ENCODE measurements at places on chromosomes 1 and 21.

GRCh38 chr1:170993151-170993550 lies 57.8 kb downstream of the MROH9 start:
- no peak for DNase-seq

GRCh38 chr21:32918478-32919120 lies 107.1 kb upstream of the OLIG2 start:
- no peak for DNase-seq

GRCh38 chr1:84936116-84936810 lies 43.3 kb upstream of the LPAR3 start:
- DNase-seq: no peak

DNA sequence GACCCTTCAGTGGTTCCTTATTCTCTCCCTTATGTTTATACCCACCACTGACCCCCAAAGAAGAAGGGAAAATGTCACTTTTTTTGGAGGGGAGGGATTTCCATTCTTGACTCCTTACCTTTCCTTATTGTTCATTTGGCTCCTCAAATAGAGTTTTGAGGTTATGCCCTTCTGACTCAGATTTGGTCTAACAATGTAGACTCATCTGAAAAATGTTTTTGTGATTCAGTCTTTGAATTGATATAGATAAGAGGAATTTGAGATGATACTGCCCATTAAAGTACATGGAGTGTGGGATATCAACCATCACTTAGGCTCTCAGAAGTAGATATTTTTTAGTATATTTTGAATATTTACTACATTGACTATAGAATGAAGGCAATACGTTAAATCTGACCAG lies 16.1 kb downstream of the USP1 start:
- DNase-seq: no peak

DNA sequence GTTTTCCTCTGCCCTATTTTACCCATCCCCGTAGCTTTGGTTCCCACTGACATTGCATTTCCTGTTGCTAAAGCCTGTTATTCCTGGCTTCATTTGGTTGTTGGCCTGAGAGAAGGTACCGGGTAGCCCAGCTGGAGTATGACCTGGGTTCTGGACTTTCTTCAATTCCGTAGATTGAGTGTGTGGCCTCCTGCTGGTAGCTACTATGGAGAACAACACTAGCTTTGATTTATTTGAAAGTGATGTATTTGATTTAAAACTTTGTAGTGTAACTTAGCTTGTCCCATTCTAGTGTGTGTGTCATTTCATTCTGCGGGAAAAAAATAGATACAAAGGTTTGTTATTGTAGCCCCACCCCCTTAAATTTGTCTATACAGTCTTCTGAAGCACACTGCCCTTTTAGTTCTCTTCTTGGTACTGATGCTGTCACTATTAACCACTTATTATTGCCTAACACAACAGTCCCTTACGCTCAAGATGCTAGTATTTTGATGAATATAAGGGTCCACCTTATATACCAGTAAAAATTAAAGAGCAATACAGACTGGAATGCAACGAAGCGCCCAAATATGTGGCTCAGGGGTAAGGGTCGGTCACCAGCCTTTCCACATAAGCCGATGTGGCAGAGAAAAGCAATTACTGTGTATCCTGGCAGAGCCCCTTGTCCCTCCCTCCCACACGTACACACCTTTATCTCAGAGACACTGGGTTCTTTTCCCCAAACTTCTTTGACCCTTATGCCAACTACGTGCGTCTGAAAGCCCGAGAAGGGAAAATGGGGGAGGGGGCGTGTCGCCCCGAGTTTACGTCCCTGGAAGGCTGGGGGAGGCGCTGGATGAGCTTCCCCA lies 643 bp upstream of the MOV10 start:
- DNase-seq: no peak

DNA sequence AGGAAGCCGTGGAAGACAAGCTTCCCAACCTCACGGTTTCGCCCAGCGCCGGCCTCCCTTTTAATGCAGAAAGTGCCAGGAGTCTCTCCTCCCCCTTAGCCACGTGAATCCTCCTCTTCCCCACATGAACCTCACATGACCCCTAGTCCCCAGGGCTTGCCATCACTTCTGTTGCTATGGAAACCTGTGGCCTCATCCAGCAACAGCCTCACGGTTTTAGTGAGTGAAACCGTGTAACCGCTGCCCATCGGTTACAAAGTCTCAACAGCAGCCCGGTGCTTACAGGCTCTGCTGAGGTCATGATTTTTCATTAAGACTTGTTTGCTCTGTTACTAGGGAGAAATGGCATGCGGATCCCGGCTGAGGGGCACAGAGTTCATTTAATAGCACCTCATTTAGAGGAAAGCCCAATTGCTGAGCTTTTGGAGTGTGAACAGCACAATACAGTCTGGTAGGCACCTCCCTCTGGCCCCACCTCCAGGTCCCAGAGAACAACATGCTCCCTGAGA lies 143.2 kb upstream of the BACE2 start:
- DNase-seq: no peak

- DNase-seq: no peak
Observed at GRCh38 chr1:4118746-4119515, 218.9 kb upstream of the C1orf174 start.

GRCh38 chr1:207798847-207799246 lies 47.0 kb downstream of the CD46 start:
- DNase-seq: no peak

GRCh38 chr1:239587574-239588369 lies 201.4 kb downstream of the CHRM3 start:
- DNase-seq: no peak

GRCh38 chr1:26126321-26127084 lies 14.9 kb downstream of the PDIK1L start:
- DNase-seq: no peak

DNA sequence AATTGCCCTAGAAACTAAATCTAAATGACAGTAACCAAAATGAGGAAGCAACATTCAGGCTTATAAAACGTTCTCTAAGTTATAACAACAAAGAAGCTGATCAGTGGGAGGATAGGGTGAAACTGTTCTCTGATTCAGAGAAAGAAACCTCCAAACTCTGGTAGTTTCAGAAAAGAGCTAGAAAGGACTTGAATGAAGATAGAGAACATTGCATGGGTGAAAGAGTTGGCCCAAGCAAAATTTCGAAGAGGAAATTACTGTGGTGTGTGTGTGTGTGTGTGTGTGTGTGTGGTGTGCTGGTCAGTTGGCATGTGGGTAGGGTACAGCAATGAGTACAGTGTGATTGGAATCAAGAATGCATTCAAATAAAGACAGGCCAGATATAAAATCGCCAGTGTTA lies 16.5 kb upstream of the SPAG17 start:
- DNase-seq: no peak

DNA sequence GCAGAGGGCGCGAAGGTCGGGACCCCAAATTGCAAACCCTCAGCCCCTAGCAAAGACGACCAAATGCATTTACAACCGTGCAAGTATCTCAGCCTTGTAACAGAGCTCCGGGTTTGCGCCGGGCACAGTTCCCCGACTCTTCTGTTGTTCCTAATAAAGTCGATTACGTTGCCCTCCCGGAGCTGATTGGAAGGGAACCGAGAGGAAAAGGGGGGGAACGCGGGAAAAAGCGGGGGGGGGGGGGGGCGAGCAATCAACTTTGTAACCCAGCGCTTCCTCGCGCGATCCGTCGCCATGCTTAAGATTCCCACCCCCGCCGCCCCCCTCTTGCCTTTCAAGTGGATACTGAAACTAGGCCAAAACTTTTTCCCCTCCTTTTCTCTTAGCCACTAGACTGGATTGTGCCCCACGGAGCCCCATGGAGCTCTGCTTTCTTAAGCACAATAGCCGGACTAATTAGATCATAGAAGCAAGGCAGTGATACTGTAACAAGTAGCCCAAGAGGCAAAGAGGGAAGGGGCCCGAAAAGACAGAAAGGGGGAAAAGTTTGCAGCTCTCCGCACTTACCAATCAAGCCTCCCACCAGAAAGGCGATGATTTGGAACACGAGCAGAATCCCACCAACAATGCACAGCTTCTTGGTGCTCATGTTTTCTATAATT lies 565 bp downstream of the WLS start:
- DNase-seq: no peak

- no peak for DNase-seq
Observed at GRCh38 chr1:38152351-38153065, 105.9 kb upstream of the POU3F1 start.

DNA sequence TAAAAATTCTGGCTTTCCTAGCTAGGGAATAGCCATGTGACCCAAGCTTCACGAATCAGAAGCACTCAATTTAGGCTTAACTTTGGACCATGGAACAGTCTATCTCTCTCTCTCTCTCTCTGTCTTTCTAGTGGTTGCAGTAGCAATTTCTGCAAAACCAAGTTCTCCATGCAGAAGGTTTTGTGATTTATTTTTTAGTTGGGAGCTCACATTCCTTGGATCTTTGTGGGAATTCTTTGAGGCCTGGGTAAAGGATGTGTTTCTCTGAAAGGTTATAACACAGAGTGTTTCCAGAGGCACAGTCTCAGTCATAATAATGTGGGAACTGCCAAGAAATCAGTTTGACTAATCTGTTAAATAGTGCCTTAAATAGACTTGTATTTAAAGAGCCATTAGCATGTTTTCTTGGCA lies 112.3 kb upstream of the COL11A1 start:
- no peak for DNase-seq
